ENCODE measurements at places on chromosomes 7 and 10.

DNA sequence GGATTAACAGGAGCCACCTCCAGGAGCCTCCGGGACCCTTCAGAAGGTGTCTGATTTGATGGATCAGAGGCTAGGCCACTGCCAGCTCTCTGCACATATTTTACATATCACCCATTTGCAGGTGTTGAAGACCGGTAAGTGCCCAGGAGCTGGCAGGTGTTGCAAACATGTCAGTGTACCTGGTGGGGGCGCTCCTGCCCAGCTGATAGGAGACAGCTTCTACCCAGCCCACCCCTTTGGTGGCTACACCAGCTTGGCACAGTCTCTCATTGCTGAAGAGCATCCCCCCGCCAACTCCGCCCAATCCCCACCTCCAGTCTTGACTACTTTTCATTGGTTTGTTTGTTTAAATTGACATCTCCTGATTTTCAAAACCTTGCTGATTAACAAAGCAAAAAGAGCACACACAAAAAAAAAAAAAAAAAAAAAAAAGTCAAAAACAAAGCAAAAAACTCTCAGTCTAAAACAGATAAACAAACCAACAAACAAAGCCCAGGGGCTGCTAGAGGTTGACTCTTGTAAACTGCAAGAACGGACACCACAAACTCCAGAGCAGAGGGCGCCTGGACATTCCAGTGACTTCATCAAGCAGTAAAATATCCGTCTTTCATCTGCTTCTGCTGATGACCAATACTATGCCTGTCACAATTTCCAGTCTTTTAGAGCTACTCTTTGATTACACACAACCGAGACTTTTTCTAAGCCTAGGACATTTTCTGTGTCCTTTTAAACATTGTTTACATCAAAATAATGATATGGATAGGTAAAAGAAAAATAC, 275.3 kb downstream of the NRG3 start:
- no peak for DNase-seq

DNA sequence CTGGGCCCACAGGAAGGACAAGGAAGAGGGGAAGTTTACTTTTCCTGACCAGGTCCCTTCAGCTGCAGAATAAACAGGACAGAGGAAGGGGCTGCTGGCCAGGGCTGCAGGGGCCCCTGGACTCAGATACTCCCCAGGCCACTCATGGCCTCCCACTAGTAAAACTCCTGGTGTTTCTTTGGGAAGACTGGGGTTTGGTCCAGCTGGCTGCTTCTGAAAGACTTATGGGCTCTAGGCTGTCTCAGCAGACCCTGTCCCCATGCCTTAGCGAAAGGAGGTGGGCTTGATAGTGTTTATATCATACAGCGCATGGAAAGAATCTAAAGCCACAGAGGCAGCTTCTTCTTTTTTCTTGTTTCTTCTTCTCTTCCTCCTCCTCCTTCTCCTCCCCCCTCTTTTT, 56.4 kb downstream of the PALD1 start:
- no peak for DNase-seq

- no peak for DNase-seq
These were observed 549.6 kb downstream of the HTR7 start for GRCh38 chr10:90308223-90308622.

DNA sequence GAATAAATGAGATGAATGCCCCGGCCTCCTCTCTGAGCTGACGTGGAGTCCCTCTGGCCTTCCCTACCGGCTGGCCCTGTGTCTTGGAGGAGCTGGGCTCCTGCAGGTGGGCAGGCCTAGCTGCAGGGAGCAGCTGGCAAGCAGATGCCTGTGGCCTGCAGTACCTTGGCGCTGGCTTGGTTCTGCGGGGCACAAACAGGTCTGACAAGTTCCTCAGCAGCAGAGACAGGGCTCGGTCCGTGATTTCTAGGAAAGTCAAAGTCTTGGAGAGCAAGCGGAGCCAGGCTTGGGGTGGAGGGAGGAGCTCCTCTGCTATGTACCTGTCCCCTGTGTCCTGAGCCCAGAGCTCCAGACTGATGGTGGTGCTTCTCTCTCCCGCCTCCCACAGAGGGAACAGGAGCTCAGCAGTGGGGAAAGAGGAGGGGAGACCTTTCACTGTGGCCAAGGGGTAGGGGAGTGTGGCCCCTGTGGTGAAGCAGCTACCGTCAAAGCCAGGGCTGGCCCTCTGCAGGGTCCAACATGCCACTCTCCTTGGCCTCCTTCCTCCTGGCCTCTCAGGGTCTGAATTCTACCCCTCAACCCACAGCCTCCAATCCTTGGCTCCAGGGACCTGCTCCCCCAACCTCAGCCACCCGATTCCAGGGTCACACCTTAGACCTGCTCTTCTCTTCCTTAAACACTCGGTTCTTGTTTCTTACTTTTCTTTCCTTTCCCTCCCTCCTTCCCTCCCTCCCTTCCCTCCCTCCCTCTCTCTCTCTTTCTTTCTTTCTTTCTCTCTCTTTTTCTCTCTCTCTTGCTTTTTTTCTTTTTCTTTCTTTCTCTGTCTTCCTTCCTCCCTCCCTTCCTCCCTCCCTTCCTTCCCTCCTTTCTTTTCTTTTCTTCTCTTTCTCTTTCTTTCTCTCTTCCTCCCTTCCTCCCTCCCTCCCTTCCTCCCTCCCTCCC, 20.1 kb downstream of the MYL10 start:
- no peak for DNase-seq

DNA sequence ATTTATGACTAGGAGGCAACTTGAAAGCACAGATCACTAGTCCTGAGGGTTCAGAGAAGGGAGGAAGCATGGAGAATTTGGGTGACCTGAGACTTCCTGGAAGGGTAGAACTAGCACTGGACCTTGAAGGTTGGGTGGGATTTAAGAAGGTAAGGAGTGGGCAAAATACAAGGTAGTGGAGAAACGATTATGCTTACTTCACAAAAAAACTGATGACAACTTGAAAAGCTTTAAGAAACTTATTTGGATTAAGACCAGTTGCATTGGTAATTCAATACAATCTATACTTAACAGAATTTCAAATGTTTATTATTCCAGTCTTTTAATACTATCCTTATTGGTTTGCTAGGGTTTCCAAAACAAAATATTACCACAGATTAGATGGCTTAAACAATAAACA, 198.6 kb upstream of the MDFIC start:
- DNase-seq, result no peak

- no peak for DNase-seq
These were observed 119.5 kb downstream of the CCSER2 start for GRCh38 chr10:84447701-84448400.

- no peak for DNase-seq
These were observed 447.3 kb downstream of the SDK1 start for GRCh38 chr7:3748389-3748788.

DNA sequence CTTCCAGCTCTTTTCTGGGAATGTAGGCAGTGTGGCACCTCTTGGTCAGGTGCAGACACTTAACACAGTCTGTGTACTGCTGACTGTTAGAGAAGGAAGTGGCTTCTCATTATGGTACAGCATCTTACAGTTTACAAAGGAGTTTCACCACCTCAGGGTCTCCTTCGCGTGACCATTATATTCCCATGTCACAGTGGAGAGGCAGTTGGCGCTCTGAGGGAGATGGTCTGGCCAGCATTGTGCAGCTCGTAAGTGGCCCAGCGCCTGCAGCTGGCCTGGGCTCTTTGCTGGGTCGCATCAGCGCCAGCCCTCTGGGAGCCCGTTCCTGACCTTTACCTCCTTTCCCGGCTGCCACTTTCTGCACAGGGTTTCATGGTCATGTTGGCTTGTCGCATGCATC, 15.4 kb downstream of the TSPAN15 start:
- DNase-seq, result no peak
